NCI-H526 (cell line): ENCODE measurements at places on chromosomes 2 and 18.
A peak's percentile ranks its signal among the peaks of the same experiment; 100 is the strongest.

DNA sequence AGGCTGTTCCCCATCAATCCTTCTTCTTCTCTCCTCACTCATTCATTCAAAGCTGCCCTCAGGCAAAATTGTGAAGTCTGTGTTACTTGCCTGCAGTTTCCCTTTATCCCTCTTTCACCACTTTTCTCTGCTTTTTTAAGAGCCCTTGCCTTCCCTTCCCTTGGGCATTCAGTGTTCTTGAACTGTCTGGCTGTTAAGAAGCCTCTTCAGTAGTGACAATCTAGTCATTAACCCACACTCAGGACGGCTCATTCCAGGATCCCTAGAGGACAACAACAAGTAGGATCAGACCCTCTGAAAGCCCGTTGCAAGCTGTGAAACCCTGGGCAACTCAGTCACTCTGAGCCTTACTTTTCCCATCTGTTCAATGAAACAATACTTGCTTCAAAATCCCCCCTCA lies 615.7 kb downstream of the EPHA4 start:
- no peak for DNase-seq

GRCh38 chr2:169260246-169260645 lies 102.1 kb downstream of the LRP2 start:
- DNase-seq: no peak

- peak; percentile 13 for DNase-seq
These were observed 50.7 kb upstream of the HNRNPA3 start for GRCh38 chr2:177161741-177162460.

- DNase-seq: no peak
These were observed 865.4 kb upstream of the NXPH2 start for GRCh38 chr2:139645617-139646016.

DNA sequence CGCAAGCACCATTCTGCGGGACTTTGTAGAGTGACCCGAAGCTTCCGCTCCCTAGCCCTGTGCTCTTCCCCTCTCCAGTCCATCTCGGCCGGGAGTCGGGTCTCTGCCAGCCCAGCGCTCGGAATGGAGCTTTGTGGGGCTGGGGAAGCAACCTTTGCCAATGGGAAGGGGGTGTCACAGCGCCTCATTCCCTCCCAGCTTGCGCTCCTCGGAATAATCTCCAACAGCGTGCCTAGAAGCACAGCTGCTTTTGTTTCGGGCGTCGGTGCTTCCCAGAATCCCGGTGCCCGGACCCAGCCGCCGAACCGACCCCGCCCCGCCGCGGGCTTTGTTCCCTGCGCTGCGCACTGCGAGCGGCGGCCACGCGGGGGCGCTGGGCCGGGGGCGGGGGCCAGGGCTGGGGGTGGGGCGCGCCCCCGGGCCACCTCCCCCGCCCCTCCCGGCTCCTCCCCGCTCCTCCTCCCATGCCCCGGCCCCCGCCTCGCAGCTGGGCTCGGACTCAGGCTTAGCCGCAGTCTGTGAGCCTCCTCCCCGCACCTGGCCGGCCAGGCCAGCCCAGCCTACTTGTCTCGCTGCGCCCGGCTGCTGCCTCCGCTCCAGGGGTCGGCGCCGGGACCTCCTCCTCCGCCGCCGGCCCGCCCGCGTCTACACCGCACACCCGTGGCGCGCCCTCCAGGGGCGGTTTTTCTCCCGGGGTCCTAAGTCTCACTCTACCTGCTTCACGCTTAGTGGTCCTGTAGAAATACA lies 77.7 kb upstream of the SMAD2 start:
- DNase-seq: peak; percentile 85

DNA sequence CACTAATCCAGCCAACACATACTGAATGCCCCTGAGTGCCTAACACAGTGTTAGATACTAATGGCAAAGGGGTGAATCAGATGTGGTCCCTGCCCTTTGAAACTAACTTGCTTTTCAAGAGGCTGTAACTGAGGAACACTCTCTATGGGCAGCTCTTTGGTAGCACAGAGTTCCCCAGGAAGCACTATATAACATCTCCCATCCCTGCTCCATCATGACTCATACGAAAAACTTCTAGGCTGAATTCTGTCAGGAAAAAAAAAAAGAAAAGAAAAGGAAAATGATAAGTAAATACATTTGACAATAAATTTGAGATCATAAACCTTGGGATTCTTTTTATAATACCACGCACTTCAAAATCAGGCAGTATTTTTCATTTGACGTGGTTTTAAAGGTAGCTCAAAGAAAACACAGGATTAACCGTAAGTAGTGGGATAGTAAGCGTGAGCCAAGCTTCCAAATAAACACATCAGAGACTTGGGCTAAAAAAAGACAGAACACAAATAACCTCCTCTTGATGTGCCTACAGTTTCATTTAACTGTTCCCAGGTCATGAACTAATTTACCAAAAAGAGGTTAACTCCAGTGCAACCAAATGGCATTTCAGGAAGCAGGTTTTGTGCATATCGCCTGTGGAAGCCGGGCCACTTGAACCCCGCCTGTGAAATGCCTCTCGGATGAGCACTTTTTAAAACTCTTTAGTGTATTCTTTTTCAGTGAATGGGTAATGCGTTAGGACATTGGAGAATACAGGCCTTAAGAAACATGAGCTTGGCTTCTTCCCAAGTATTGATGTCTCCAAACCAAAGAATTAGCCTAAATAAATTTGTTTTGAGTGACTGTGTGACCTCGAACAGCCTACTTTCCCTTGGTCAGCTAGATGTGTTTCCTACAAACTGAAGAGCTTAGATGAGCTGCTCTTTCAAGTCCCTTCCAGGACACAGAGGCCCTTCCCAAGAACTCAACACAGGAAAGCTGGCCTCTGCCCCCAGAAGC lies 42.0 kb downstream of the RDH14 start:
- no peak for DNase-seq

DNA sequence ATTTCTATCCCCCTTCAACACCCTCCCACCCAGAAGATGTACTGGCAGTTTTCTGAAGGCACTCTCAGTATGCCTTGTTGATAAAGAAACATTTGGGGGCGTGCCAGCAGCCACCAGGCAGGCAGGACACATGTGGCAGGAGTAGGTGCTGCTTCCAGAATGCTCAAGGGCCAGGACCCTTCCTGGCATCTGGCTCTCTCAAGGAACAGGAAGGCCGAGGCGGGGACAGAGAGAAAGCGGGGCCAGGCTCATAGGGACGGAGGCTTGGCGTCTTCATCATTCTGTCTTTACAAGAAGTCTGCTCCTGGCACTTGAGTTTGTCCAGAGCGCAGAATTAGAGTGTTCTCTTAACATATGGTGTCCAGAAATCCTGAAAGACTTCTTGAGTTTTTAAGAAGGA lies 121.6 kb downstream of the FAM210A start:
- no peak for DNase-seq

- no peak for DNase-seq
These were observed 35.8 kb upstream of the ARHGAP25 start for GRCh38 chr2:68698567-68699377.

- DNase-seq: no peak
These were observed 162.7 kb downstream of the WDPCP start for GRCh38 chr2:63425606-63426005.

DNA sequence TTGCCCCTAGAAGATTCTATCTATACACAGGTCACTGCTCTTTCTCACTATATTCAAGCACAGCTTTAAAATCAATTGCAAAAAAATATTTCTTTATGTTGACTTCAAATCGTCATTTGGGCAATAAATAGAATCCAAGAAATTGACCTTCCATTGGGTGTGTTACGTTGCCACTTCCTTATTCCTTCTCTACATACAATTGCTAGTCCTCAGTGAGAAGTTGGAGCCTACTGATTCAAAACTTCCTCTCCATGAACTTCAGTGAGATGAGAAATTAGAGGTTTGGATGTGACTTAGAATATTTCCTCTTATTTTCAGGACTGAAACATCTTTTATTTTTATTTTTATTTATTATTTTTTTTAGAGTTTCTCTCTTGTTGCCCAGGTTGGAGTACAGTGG lies 40.3 kb downstream of the PMAIP1 start:
- no peak for DNase-seq

DNA sequence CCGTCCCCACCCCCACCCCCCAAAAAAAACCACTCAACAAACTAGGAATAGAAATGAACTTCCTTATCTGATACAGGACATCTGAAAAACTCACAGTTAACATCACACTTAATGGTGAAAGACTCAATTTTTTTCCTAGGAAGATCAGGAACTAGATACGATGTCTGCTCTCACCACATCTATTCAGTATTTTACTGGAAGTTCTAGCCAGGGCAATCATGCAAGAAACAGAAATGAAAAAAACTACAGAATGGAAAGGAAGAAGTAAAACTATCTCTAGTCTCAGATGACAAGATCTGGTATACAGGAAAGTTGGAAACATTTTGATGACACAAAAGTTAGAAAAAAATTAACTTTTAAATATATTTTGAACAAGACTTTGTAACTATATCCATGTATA lies 114.4 kb upstream of the FZD5 start:
- no peak for DNase-seq

DNA sequence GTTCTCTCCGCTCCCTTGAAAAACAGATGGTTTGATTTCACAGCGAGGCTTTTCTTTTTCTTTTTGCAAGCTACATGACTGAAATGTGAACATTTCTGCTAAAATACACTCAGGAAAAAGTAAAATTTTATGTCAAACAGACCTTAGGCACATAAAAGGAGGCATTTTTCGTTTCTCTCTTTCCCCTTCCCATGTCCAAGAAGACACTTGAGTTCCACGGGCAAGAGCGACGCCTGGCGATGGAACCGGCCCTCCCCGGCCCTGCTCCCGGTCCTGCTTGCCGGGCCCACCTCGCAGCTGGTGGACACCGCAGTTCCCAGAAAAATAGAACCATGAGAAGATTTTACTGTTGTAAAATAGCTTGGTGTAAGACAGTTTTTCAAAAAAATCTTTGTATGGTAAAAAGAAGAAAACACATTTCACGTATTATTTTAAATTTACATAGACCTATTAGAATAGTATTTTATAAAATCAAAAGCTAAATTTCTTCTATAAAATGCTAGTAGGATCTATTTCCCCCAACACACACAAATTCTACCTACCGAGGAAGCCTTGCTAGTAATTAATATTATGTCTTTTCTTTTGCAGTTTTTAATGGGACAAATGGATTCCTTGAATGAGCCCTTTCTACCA lies 2.3 kb upstream of the ALKAL2 start:
- peak; percentile 79 for DNase-seq

DNA sequence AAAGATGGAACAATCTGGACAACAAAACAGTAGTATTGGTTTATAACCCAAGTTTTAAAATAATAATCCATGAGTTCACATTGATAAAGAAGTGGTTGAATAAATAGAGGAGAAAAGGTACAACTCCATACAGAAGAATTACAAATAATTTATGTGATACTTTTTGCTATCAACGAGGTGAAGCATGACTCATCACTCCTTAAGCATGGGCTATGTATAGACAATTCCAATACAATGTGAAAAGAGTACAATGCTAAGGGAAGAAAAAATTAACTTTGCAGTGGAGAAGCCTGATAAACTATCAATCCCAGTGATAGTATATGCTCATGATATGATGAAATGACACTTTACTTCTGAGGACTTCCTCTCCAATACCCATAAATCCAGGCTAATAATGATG lies 312.9 kb downstream of the GULP1 start:
- no peak for DNase-seq

DNA sequence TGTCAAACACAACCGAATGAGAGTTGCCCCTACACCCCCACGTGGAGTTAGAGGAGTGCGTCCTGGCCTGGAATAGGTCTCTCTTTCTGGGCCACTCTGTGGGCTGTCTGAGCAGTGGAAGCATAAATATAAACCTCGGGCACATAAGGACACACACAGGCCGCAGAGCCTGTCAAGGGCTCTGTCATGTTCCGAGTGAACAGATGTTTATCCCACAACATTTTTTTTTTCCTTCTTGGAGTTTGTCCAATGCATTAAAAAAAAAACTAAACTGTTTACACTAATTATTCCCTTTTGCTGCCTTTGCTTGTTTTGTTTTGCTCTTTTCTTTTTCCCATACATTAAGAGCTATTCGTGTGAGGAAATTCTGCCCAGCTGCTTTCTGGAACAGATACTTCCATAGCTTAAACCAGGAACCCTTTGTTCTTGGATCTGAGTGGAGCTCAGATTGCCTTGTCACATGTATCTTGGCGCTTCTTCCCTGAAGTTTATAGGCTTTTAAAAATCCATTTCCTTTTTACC lies 228.3 kb upstream of the FOSL2 start:
- no peak for DNase-seq

- peak; percentile 58 for DNase-seq
These were observed 1.1 kb downstream of the BIN1 start for GRCh38 chr2:127105656-127106456.

DNA sequence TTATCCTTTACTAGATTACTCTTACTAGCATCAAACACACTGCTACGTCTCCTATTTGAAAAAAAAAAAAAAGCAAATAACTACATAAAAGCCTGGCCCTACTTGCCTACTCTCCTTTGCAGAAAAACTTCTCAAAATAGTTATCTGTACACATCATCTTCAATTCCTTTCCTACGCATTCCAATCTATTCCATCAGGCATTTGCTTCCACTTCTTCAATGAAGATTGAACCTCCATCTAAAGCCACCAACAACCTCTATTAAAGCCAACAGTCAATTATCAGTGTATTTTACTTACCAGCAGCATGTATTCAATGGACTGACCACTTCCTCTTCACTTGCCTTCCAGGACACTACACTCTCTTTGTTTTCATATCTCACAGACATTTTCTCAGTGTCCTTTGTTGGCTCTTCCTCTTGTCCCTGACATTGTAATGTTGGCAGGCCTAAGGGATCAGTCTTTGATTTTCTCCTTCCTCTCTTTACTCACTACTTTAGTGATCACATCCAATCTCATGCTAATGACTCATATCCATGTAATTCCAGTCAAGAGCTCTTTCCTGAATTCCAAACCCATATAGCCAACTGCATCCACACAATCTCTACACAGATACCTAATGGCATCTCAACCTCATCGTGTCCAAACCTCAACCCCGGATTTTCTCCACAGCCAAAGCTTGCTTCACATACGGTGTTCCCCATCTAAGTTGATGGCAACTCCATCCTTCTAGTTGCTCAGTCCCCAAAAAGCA lies 131.3 kb downstream of the CCDC148 start:
- DNase-seq: no peak

DNA sequence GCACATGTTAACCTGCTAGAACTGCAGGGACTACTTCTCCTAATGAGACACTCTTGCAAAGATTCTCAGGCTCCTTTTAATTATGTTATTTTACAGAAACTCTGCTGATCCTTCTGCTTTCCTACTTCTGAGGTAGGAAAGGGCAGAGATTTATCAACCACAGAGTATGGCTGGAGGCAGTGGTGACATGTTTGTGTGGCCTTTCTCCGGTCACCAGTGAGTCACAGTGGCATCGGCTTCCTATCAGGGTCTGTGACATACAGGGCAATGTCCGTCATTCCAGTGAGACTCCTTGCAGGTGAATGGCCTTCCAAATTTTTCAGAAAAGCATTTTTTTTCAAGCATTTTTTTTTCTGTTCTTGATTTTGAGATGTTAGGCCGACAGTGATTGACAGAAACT lies 180.7 kb upstream of the LYPD1 start:
- DNase-seq: no peak

- DNase-seq: no peak
These were observed 265.7 kb downstream of the MEIS1 start for GRCh38 chr2:66700677-66701066.

GRCh38 chr2:66251573-66251972 lies 183.4 kb upstream of the MEIS1 start:
- DNase-seq: no peak

- DNase-seq: no peak
These were observed 30.2 kb downstream of the XDH start for GRCh38 chr2:31384351-31384750.
